ENCODE measurements at places on chromosomes 1 and 21.

DNA sequence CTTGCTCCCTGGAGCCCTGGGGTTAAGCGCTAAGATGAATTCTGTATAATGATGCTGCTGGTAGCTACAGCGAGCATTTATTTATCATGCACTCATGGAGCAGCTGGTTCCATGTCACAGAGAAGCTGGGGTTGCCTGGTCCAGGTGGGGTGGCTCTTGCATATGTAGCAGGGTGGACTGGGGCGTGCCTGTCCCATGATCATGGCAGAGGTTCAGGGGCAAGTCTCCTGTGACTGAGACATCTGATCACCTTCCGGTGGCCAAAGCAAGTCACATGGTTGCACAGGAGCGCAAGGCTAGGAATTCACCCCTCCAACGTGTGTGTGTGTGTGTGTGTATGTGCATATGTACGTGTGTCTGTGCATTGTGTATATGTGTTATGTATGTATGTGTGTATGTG is 15.6 kb upstream of the KCNAB2 start:
- no peak for DNase-seq

GRCh38 chr1:6287431-6287886 is 26.6 kb upstream of the GPR153 start:
- no peak for DNase-seq

DNA sequence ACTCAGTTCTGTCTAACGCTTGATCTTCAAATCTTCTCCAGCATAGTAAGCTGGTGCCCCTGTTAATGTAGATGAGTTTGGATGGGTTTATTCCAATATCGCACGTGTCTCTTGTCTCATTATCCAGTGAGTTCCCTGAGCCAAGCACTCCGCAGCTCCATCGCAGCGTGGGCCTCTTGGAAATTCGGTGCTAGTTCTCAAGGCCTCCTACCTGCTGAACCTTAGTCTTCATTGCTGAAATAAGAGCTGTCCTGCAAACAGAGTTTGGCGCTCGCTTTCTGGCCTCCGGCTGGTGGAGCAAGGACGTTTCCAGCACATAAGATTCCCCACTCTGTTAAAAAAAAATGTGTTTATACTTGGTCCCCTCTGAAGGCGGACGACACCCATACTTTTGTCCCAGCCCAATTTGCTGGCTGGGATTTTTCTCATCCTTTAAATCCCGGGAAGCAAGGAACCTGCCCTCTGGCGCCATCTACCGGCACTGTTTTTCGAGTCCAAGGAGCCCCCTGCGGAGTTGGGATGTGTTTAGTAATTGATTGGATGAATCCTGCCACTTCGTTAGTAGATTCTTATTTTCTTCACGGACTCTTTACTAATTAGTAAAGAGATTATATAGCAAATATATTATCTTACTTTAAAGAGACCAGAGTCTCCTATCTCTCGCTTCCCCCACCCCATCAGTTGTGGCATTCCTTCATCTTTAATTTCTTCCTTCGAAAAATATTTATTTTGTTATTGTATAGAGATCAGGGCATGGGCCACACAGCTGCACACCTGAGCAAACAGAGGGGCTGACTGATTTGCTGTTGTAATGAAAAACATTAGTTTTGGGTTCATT is 14.7 kb downstream of the JUN start:
- DNase-seq: peak; percentile 66

DNA sequence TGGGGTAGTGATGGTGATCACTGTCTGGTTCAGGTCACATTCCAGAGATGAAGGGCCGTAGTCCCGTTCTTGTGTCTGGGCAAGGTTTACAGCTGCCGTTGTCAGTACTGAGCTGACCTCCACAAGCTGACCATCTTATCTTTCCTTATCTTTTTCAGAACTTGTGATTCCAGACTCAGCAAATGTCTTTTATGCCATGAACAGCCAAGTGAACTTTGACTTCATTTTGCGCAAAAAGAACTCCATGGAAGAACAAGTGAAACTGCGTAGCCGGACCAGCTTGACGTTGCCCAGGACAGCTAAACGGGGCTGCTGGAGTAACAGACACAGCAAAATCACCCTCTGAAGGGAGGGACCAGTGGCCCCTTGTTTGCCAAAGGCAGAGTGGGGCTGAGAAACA is 111.6 kb downstream of the COLGALT2 start:
- no peak for DNase-seq

DNA sequence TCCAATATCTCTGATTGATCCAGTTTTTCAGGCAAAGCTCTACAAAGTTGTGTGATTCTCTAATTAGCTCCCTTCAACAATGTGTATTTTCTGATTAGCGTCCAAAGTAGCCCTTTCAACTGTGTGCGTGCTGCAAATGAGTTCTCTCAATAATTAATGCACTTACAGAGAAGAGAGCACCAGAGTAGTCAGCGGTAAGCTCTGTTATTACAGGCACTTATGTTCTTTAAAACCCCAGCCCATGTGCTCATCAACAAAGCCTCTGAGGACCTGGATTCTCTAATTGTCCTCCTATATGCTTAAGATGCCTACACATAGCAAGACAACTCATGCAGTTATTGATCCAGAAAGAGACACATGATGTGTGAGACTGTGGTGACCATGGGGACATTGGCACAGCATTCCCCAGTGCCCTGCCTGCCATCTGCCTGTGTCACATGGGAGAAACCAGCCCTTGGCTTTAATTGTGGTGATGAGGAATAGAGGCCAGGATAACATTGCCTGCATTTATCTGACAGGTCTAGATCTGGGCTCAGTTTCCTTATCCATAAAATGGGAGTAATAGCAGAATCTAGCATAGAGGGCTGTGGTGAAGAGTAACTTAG is 151.7 kb downstream of the PCP4 start:
- no peak for DNase-seq

GRCh38 chr1:209869291-209870149 is 41.7 kb downstream of the UTP25 start:
- DNase-seq: no peak

- no peak for DNase-seq
Observed at GRCh38 chr1:206002871-206003801, at the start of gene RAB7B. RAB7B (minus strand) TSS chr1:206003395; CDS start chr1:205994135, 9,260 bp downstream.

GRCh38 chr1:180836449-180836848 is 76.2 kb upstream of the KIAA1614 start:
- no peak for DNase-seq

DNA sequence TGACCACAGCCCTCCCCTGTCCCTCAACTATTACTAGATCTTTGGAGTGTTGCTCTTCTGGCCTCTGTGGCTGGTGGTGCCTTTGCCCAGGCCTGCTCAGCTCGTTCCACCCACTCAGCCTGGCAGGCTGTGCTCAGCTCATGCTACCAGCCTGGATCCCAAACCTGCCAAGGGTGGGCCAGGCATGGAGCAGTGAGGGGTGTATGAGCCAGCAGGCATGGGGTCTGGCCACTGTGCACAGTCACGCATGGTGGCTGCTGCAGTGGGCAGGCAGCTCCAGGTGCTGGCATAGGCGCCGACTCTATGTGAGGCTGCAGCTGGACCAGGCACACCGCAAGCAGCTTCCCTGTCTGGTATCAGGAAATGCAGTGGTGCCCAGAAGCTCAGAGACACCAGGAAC is 449.9 kb downstream of the MATN1 start:
- no peak for DNase-seq

DNA sequence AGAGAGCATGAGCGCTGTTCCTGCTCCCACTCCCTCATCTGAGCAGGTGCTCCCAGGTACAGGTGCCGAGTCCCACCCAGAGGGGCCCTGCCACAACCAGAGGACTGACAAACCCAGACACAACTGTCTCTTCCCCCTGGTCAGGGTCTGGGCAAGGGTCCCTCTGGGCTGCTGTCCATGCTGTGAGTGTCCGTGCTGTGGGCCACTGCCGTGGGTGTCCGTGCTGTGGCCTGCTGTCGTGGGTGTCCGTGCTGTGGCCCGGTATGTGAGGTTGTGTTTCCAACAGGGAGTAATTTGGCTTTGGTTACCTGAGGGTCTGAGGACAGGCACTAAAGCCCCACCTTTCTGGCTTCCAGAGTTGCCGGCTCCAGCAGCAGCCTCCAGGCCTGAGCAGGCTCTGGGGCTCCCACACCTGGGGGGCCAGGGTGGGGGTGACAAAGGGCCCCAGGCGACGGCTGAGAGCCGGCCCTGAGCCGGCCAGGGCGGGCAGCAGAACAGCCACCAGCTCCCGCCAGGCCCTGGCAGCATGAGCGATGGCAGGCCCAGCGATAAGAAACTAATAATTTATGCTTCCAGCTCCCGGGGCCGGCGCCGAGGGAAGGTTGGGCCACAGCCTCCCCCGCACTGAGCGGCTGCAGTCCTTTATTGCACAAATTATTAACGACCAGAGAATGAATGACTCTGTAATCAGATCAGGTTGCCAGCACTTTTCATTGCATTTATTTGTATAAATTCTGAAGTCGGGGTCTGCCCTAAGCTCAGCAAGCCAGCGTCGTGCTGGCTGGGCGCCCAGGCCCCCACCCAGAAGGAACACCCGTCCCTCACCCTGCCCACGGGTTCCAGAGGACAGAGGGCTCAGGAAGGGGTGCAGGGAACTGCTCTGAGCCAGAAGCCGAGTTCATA is 7.3 kb upstream of the SAMD11 start:
- no peak for DNase-seq

GRCh38 chr1:110672753-110673108 is 2.0 kb downstream of the KCNA3 start:
- peak; percentile 47 for DNase-seq

DNA sequence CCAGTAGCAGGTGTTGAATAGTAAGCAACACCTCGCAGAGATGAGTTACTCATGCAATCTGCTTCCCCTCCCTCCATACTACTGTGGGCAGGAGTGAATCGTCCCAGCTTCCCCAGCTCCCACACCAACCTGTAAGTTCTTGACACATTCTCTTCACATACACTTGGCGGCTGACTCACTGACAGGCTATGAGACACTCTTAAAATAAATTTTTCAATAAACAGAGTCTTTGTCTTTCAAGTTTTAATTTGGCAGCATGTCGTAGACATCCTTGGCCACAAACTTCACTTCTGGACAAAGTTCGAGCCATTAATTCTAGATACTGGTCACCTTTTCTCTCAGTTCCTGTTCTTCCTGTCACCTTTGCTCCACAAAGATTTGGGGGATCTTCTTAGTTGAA is 290.7 kb downstream of the TM2D1 start:
- no peak for DNase-seq

DNA sequence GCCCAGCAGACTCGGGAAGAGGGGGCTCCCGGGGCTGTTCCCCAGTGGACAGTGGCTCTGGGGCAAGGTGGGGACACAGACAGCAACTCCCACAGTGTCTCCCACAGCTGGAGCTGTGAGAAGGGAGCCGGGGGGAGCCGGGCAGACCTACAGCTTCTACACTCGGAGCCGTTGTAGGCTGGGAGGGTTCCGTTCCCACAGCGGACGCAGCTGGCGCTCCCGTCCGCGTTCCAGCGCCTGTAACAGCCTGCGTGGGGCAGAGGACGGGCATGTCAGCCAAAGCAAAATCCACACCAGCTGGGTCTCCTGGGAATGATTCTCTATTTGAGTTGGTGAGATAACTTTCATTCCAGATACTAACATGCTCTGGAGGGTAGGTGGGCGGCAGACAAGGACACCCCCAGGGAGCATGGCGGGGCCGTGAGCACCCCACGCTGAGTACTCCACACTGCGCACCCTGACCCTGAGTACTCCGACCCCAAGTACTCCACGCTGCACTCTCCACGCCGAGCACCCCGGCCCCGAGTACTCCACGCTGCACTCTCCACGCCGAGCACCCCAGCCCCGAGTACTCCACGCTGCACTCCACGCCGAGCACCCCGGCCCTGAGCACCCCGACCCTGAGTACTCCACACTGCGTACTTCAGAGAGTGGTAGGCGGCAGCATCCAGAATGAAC is 13.4 kb upstream of the RNF223 start:
- DNase-seq: no peak

DNA sequence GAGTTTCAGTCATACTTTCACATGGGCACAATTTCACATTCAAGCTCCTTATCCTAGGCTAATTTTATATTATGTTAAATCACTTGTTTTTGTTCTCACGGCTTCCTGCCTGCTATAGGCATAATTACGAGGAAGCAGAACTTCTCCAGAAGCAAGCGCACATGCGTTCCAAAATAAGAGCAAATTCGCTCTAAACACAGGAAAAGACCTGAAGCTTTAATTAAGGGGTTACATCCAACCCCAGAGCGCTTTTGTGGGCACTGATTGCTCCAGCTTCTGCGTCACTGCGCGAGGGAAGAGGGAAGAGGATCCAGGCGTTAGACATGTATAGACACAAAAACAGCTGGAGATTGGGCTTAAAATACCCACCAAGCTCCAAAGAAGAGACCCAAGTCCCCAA is at the start of gene CORT:
Gene CORT, plus strand, starts transcription at position 281 of the 400 bp plus-strand sequence. CDS start 193 bp downstream, outside the sequence.
- DNase-seq: no peak

- DNase-seq: no peak
Observed at GRCh38 chr1:169019419-169020058, 87.0 kb upstream of the ATP1B1 start.

GRCh38 chr1:7401814-7402547 is 369.1 kb upstream of the VAMP3 start:
- DNase-seq: no peak

- DNase-seq: no peak
Observed at GRCh38 chr1:1594602-1595260, 5.2 kb downstream of the FNDC10 start.

- no peak for DNase-seq
Observed at GRCh38 chr1:242802973-242803372, 278.5 kb upstream of the PLD5 start.

- no peak for DNase-seq
Observed at GRCh38 chr1:98884864-98885263, 119.8 kb downstream of the PLPPR5 start.

- no peak for DNase-seq
Observed at GRCh38 chr1:53678938-53679825, 59.8 kb downstream of the GLIS1 start.

DNA sequence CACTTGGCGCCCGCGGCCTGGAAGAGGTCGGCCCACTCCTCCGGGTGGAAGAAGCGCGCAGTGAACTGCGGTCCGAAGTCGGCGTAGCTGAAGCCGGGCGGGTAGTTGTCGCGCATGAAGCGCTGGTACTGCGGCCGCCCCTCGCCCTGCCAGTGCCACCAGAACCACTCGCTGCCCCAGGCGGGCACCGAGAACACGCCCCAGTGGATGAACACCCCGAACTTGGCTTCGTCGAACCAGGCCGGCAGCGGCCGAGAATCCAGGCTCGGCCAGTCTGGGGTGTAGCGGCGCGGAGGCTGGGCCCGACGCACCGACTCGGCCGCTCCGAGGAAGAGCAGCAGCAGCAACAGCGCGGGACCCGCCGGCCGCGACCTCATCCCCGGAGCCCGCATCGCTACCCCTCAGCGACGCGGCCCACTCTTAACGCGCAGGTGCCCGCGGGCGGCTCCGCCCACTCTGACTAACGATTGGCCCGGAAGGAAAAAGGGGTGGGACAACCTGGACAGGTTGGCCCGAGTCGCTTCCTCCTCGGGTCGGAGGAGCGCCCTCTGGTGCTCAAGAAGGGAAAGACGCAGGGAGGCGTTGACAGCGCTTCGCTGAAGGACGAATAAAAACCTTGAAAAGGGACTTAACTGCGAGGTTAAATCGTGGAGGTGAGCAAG is at the start of gene FUCA1:
Gene FUCA1, minus strand, starts transcription at position 396 of the 662 bp plus-strand sequence. Its CDS starts 4 bp downstream, at position 392.
- peak; percentile 95 for DNase-seq

GRCh38 chr1:242522304-242522945 is 2.1 kb downstream of the PLD5 start:
- no peak for DNase-seq

GRCh38 chr1:59237900-59238299 is 59.0 kb upstream of the FGGY start:
- no peak for DNase-seq

- no peak for DNase-seq
Observed at GRCh38 chr1:220213382-220213983, 58.8 kb downstream of the RAB3GAP2 start.

GRCh38 chr1:156160743-156161171 is 7.4 kb downstream of the SEMA4A start:
- DNase-seq: peak; percentile 87

All from activated T-cell treated with anti-CD3 and anti-CD28 coated beads, Interleukin-2, amount 50 U/mL, for 48 hours (primary cell).